Esophagus squamous epithelium (tissue), 5 donors: ENCODE measurements at places on chromosomes 12 and 14.
A peak's percentile ranks its signal among the peaks of the same experiment; 100 is the strongest.

GRCh38 chr12:51818086-51818485, 30.4 kb downstream of the FIGNL2 start:
- no peak for DNase-seq
- H3K36me3 ChIP-seq = no peaks in the 10 kb centered on the region

DNA sequence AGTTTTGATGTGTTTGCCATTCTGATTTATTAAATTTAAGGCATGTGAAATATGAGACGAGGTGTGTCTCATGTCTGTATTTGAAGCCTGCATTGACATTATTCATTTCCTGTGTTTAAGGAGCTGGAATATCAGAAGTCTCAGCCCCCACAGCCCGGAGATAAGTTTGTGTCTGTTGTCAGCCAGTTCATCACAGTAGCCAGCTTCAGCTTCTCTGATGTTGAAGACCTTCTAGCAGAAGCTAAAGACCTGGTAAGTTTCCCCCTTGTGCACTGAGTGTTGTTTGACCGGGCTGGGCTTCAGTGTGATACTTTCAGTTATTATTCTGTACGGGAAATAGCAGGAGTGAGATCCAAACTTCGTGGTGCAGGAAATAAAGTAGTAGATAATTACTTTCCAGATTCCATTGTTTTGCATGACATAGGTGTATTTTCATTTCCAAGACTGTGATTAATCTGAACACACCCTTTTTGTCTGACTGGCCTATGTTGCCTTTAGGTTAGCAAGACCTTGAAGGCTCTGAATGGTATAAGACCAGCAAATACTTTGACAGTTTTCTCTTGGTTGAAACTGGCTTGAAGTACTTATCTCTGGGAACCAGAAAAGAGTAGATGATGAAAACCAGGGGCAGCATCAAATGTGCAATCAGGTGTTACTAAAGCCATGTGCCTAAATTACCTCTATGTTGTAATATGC, 101.5 kb downstream of the GPR135 start:
- peaks cover 35% of the 10 kb centered on the region for H3K36me3 ChIP-seq
- peak overlapping the region; percentile 10 for H3K4me3 ChIP-seq
- H3K4me1 ChIP-seq = peaks cover 60% of the 10 kb centered on the region
- no peaks in the 10 kb centered on the region for H3K27me3 ChIP-seq

DNA sequence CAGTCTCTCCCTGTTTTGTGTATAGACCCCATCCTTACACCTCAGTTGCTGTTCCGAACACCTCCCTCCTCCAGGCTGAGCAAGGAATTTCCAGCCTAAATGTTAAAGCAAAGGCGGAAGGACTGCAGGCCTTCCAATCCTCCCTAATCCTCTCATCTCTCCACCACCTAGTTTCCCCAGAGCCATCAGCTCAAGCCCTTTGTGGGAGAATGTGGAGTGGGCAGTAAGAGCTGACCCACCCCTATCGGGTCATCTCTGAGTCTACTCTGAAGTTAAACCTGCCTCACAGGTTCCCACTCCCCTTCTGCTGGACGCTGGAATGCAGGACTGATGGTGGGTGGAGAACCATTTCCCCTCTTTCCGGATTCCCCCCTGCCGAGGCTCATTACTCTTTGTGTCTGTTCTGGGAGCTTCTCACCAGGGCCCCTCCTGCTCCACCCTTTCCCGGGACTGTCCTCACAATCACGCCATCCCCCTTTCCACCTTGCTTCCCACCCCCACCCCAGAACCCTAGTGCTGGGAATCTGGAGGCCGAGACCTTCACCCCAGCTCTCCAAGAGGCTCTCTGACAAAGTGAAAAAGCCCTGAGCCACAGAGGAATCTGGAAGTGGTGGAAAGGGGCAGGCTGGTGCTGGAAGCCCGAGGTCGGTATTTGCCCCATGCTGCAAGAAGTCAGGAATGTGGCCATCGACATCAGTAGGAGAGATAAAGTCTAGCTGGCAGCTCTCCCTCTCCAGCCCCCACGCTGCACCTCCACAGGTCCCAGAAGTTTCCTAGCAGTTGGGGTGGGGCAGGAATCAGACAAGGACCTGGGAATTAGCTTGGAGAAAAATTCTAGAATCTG, 3.3 kb upstream of the KRT18 start:
- H3K4me3 ChIP-seq = no peak overlapping the region
- peaks cover 2% of the 10 kb centered on the region for H3K36me3 ChIP-seq
- no peak for DNase-seq
- H3K27ac ChIP-seq = no peak overlapping the region
- no peaks in the 10 kb centered on the region for H3K27me3 ChIP-seq

- peak overlapping the region; percentile 89 for H3K27ac ChIP-seq
- no peak for DNase-seq
- peaks cover 44% of the 10 kb centered on the region for H3K4me1 ChIP-seq
- H3K4me3 ChIP-seq = peak overlapping the region; percentile 95
- no peaks in the 10 kb centered on the region for H3K27me3 ChIP-seq
- H3K36me3 ChIP-seq = no peaks in the 10 kb centered on the region
Measured at GRCh38 chr12:109098183-109098604, 797 bp downstream of the UNG start.

- H3K4me3 ChIP-seq = no peak overlapping the region
- no peaks in the 10 kb centered on the region for H3K27me3 ChIP-seq
- peaks cover 35% of the 10 kb centered on the region for H3K4me1 ChIP-seq
- no peak for DNase-seq
Measured at GRCh38 chr12:123038966-123039365, 58.5 kb downstream of the ARL6IP4 start.

- no peaks in the 10 kb centered on the region for H3K36me3 ChIP-seq
- DNase-seq = no peak
- no peaks in the 10 kb centered on the region for H3K27me3 ChIP-seq
- H3K27ac ChIP-seq = no peak overlapping the region
- no peaks in the 10 kb centered on the region for H3K4me1 ChIP-seq
Measured at GRCh38 chr12:86530996-86531655, 274.9 kb upstream of the MGAT4C start.

- no peaks in the 10 kb centered on the region for H3K27me3 ChIP-seq
- H3K4me3 ChIP-seq = no peak overlapping the region
- peaks cover 41% of the 10 kb centered on the region for H3K4me1 ChIP-seq
- DNase-seq = no peak
- no peaks in the 10 kb centered on the region for H3K36me3 ChIP-seq
- H3K27ac ChIP-seq = no peak overlapping the region
Measured at GRCh38 chr14:51323492-51323891, 83.4 kb downstream of the TMX1 start.

GRCh38 chr14:70033561-70033960, 154.3 kb downstream of the SMOC1 start:
- no peak overlapping the region for H3K4me3 ChIP-seq
- H3K36me3 ChIP-seq = no peaks in the 10 kb centered on the region
- DNase-seq = no peak
- no peak overlapping the region for H3K27ac ChIP-seq
- no peaks in the 10 kb centered on the region for H3K27me3 ChIP-seq

- no peaks in the 10 kb centered on the region for H3K36me3 ChIP-seq
- H3K4me1 ChIP-seq = peaks cover 95% of the 10 kb centered on the region
- no peaks in the 10 kb centered on the region for H3K27me3 ChIP-seq
- H3K4me3 ChIP-seq = no peak overlapping the region
Measured at GRCh38 chr14:68940614-68941185, 38.4 kb downstream of the ACTN1 start.
